Stimulated activated CD8-positive, alpha-beta memory T cell treated with anti-CD3 and anti-CD28 coated beads, Interleukin-15, amount 100 ng/mL, for 4 hours (primary cell): ENCODE measurements at places on chromosomes 1 and 21.

GRCh38 chr1:39892601-39893595, 8.8 kb downstream of the MYCL start:
- DNase-seq, result no peak

GRCh38 chr1:204127597-204128242, 24.1 kb downstream of the ETNK2 start:
- no peak for DNase-seq

DNA sequence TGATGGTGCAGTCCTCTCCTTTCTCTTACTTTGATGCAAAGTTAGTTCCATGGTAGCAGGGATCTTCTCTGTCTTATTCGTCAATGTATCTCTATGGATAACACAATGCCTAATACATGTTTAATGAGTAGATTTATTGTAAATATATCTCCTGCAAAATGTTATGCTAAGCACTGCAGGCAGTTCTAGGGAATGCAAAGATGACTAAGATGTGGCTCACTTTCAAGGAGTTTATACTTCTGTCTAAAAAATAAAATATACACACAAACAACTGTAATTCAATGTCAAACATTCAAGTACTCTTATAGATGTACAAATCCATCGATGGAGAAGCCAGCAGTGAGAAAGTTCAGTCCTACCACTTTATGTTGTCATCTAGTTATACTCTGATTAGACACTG, 194.3 kb downstream of the KCTD3 start:
- DNase-seq, result no peak

- no peak for DNase-seq
Observed at GRCh38 chr1:112395256-112395820, 676 bp upstream of the CTTNBP2NL start.

GRCh38 chr1:110390692-110391245, at the start of gene SLC16A4:
Gene SLC16A4 (minus strand): TSS chr1:110391026. CDS start chr1:110389323, 1,703 bp downstream.
- no peak for DNase-seq

DNA sequence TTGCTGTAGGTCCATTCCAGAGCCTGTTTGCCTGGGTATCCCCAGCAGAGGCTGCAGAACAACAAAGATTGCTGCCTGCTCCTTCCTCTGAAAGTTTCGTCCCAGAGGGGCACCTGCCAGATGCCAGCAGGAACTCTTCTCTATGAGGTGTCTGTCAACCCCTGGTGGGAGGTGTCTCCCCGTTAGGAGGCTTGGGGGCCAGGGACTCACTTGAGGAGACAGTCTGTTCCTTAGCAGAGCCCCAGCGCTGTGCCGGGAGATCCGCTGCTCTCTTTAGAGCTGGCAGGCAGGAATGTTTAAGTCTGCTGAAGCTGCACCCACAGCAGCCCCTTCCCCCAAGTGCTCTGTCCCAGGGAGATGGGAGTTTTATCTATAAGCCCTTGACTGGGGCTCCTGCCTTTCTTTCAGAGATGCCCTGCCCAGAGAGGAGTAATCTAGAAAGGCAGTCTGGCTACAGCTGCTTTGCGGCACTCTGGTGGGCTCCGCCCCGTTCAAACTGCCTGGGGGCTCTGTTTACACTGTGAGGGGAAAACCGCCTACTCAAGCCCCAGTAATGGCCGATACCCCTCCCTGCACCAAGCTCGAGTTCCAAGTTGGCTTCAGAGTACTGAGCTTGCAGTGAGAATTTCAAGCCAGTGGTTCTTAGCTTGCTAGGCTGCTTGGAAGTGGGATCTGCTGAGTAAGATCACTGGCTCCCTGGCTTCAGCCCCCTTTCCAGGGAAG, 8.7 kb upstream of the SLC25A24 start:
- no peak for DNase-seq

DNA sequence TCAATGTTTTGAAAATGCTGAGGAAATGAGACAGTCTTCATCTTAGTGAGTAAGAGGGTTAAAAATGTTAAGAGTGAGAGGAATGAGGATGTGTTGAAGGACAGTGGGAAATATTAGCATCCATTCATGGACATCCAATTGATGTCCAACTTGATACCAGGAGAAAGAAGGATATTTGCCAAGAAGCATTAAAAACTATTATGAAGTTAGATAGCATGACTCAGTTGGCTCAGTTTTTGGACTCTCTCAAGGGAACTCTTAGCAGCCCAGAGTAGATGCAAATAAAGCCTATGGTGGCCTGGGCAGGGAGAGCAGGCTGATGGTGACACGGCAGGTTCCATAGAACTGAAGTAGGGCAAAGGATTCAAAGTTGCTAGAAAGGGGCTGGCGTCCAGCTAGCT, 171.0 kb downstream of the ZZZ3 start:
- no peak for DNase-seq

DNA sequence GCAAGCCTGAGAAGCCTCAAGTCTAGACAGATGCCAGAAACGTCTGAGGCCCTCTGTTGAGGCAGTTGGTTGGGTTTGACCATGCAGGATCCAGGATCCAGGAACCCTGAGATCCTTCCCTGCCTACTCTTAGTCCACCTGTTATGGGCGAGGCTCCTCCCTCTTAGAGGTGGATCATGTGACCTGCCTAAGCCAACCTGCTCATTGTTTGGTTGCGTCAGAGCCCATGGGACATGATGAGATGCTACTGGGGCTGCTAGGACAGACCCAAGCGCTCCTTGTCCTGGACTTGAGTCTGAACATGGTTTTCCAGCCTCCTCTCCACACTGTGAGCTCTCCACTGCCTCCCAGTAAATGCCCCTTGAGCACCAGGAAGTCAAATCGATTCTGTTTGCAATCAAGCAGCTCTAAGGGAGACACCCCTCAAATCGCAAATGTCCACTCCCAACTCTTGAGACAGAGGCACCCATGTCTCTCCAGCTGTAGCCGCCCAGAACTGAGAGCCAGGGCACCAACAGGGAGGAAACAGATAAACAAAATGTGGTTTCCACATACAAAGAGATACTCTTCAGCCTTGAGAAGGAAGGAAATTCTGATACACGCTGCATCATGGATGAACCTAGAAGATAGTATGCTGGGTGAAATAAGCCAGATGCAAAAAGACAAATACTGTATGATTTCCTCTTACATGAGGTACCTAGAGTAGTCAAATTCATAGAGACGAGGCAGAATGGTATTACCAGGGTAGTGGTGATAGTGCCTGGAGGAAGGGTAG, 31.7 kb upstream of the WNT4 start:
- DNase-seq, result no peak

- no peak for DNase-seq
Observed at GRCh38 chr1:1046767-1047166, 26.8 kb downstream of the AGRN start.

GRCh38 chr1:117059334-117059677, 820 bp upstream of the TTF2 start:
- peak; percentile 47 for DNase-seq

- DNase-seq, result no peak
Observed at GRCh38 chr1:71473331-71473730, 392.5 kb upstream of the ZRANB2 start.

- no peak for DNase-seq
Observed at GRCh38 chr1:90712153-90712856, 4.8 kb downstream of the BARHL2 start.

DNA sequence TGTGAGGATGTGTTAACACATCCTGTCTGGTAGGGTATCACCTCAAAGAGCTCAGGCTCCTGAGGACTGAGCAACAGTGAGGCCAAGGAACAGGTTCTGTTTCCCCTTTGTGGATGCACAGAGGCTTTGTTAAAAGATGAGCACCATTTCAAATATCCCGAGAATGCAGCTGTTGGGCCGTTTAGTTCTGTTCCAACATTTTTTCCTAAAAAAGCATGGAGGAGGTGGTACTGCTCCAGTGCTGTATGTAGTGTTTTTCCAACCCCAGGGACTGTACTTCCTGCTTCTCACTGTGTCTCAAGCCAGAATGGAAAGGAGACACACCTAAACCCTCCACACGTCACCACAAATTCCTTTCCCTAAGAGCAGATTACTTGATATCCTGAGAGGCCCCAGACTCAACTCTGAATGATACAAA, 53.8 kb upstream of the BCL10 start:
- no peak for DNase-seq

DNA sequence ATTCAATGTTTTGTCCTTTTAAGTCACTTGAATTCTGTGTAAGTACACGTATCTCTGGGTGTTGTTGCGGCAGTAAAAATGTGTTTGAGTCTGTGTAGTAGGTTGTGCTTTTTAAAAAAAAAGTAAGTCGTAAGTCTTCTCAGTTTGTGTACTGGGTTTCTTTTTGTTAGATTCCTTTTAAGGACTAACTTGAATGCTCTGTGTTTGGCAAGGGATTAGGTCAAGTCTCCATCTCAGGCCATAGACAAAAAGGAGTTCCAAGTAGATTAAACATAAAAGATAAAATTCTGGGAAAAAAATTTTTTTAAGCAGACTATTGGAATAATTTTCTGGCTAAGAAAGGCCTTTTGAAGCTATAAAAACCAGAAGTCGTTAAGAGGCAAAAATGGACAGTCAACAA, 113.1 kb downstream of the ATP5PO start:
- no peak for DNase-seq

- DNase-seq, result no peak
Observed at GRCh38 chr21:33339135-33339534, 14.4 kb downstream of the IFNAR1 start.

DNA sequence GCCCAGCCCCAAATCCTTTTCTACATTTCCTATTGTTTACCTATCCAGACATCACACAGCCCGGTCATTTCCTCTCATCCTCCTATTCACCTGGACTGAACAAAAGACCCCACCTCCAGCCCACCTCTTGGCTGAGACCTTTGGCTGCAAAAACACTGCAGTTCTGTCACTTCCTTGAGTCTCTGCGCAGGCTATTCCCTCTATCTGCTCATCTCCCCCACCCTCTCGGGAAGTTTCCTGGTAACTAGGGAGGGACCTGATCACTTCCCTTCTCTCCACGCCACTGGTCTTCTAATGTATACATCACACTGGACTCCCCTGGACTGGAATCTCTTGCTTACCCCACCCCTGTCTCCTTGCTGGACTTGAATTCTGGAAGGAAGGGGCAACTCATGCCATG, 5.3 kb downstream of the HTR1D start:
- DNase-seq, result no peak

GRCh38 chr1:167221126-167221737, 546 bp downstream of the POU2F1 start:
- no peak for DNase-seq

- DNase-seq, result no peak
Observed at GRCh38 chr1:8122160-8122476, 96.0 kb upstream of the ERRFI1 start.

DNA sequence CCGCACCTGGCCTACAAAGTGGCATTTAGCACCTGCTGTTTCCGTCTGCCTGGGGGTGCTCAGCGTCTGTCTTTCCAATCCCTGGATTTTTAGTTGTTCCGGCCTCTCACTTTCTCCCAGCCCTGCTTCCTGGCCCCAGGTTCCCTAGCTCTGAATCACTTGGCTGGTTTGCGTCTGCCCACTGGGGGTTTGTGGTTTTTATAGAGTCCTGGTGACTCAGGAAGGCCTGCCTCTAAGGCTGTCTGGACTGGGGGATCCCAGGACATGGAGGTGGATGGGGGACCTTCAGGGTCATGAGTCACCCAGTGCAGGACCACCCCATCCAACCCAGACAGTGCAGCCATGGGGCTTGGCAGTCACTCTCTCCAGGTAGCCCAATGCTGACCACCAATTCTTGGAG, 53.5 kb downstream of the MRPL37 start:
- no peak for DNase-seq

DNA sequence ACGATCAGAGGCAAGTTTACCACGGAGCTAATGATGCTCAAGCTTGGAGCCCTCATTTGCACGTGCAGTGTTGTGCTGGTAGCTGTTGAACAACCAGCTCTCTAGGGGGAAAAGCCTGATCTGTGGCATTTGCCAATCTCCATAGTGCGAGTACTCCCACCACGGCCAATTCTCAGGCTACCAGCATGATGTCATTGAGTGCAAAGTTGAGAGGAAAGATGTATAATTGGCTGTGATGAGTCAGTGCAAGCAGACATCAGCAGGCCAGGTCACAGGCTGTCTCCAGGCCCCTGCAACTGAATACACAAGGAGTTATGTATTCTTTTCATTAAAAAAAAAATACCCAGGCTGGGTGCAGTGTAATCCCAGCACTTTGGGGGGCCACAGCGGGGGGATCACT, 233.1 kb upstream of the VAMP3 start:
- no peak for DNase-seq

- DNase-seq, result no peak
Observed at GRCh38 chr1:239977416-239977815, 114.3 kb upstream of the FMN2 start.

DNA sequence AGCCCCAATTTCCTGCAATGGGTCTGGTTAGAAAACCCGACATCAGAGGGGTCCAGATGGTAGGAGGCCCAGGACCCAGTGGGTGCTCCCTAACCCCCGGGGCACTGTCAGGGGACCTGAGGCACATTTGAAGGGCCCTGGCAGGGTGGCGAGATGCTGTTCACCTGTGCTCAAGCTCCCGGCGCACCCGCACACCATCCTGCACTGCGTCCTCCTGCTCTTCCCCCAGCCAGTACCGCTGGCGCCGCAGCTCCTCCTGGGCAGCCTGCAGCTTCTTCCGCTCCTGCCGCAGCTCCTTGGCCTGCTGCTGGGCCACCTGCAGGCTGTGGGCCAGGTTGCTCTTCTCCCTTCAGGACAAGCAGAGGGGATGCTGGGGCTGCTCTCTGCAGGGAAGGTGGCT, 36.0 kb downstream of the RNU1-1 start:
- no peak for DNase-seq

- no peak for DNase-seq
Observed at GRCh38 chr1:53545663-53546408, 86.6 kb downstream of the DMRTB1 start.

DNA sequence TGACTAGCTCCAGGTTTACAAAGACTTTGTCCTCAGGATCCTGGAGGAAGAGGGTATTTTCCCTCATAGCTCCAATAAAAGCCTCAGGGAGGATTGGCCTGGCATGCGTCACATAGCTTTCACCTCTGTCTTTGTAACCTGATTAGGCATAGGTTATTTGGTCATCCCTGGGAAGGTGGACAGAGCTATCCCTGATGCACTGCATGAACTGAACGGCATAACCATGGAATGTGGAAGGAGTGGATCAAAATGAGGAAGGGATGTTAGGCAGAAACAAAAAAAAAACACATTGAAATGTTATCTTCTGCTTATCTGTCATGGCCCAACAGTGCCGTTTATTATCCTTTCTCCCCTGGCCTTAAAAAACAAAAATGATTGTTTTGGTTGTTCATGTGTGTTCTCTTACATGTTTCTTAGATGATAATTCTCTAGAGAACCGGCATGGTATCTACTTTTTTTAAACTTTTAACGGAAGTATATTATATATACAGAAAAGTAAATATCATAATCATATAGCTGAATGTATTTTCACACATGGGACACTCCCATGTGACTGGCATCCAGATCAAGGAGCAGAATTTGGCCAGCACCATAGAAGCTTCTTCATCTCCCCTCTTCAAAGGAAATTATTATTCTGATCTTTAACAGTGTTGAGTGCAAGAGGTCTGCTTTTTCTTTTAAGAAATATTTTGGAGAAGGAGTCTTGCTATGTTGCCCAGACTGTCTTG, 85.3 kb downstream of the RPS6KC1 start:
- DNase-seq, result no peak
